Frontal cortex (tissue), 4 donors: ENCODE measurements at places on chromosomes 1 and 21. TPM values are rescaled to one million over a fixed set of nuclear protein-coding genes. Genes with fewer than 3 reads are reported as not detected.

PHACTR4 gene
- total RNA-seq: 10.6 TPM

PDZK1IP1 gene
- total RNA-seq: not detected

PKLR gene
- total RNA-seq: not detected

CFHR3 gene
- not detected for total RNA-seq

PIGK gene
- total RNA-seq: 26.5 TPM

MSH4 gene
- 1.6 TPM for total RNA-seq

ALG14 gene
- total RNA-seq: 3.7 TPM

SLC16A4 gene
- 4.1 TPM for total RNA-seq

PRDM16 gene
- 1.6 TPM for total RNA-seq

LY9 gene
- not detected for total RNA-seq

OR6N1 gene
- total RNA-seq: not detected

SEC16B gene
- total RNA-seq: not detected

MNDA gene
- total RNA-seq: 2.0 TPM

PTCH2 gene
- 0.82 TPM for total RNA-seq

CHRM3 gene
- 39.1 TPM for total RNA-seq

B3GALT5 gene
- 0.41 TPM for total RNA-seq

TAL1 gene
- 1.2 TPM for total RNA-seq
